Spinal cord (tissue), 10 donors: ENCODE measurements at places on chromosomes 16 and 17. TPM values are rescaled to one million over a fixed set of nuclear protein-coding genes. Genes with fewer than 3 reads are reported as not detected.

DNA sequence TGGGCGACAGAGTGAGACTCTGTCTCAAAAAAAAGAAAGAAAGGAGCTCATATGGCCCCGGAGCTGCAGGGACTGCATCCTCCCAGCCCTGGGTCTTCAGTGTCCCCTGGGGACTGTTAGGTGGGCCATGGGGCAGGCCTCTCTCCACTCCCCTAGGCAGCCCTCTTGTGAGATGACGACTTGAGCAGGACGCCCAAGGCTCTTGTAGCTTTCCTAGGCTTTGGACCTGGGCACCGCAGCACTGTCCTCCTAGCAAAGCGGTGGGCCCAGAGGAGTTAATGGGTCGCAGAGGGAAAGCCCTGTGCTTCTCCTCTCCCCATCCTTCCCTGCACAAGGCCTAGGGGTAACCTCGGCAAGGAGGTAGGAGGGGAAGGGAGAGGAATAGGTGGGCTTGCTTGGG is 202.2 kb downstream of the NTN1 start:
- DNase-seq = no peak

DNA sequence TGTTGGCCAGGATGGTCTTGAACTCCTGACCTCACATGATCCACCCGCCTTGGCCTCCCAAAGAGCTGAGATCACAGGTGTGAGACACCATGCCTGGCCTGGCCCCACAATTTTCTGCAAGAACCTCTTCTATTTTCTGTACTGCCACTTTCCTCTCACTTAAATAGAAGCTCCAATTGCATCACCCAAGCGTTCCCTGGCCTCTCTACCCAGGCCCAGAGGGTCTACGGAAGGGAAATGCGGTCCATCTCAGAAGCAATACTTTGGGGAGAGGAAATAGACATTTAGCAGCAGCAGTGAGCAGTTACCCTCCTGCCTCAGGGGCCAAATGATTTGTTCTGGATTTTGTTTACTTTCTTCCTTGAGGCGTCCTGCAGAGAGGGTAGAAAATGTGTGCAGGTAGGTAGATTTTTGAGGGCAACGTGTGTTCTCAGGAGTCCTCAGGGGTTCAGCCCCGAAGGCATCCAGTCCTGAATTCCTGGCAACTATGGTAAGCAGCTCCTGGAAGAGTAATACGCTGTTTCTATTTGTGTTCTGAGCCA is 11.0 kb downstream of the SLC6A4 start:
- no peak for DNase-seq

GRCh38 chr17:6596941-6597340 is 40.6 kb upstream of the PITPNM3 start:
- no peak for DNase-seq

- DNase-seq = no peak
These were observed 70.6 kb downstream of the TMC6 start for GRCh38 chr17:78058001-78058400.

GRCh38 chr16:66188917-66189725 is 177.4 kb upstream of the CDH5 start:
- peak; percentile 84 for DNase-seq

DNA sequence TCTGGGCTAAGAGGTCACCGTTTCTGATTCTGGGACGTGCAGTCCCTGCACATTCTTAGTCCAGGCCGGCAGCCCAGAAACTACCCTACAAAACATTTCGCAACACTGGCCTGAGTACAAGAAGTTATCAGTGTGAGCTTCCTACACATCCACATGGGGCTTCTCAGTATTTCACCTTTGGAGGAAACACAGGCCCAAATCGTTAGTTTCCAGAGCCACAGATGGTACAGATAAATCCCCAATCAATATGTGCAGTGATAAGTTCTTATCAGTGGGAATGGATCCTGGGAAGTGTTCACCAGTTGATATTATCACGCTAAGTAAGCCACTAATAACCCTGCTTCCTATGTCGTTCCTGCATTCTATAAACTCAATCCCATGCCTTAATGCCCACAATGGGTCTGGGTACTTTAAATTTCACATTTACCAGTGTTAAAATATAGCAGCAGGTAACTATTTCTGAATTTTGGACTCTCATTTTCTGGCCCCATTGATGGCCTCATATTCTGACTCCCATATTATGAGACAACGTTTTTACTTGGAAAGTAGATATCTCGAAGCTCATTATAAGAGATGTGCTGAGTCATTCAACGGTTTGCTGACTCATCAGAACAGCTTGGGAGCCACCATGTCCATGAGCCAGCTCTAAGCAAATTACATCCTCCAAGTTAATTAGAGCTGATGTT is 370.2 kb upstream of the MAF start:
- no peak for DNase-seq

DNA sequence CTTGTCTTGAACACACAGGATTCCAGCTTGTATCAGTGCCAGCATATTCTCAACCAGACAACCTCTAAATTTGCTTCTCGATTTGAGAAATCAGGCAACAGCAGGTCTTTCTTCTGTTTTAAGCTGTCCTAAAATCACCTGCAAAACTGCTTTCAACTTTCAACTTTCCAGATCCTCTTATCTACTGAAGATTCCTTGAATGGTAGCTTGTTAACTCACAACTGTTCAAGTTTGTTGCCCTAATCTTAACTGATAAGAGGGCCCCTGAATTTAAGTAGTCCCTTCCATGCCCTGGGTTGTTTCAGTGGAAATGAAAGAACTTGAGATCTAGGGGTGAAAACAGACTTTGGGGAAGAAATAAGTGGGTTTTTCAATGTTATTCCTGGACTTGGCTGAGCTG is 57.2 kb downstream of the CHD9 start:
- DNase-seq = no peak

- no peak for DNase-seq
These were observed 430.3 kb upstream of the GOT2 start for GRCh38 chr16:59164461-59164860.

- DNase-seq = no peak
These were observed 909 bp upstream of the ARHGAP23 start for GRCh38 chr17:38427160-38427949.

- no peak for DNase-seq
These were observed 123.9 kb downstream of the CPPED1 start for GRCh38 chr16:12679660-12680272.

- DNase-seq = no peak
These were observed 179.0 kb downstream of the HAPSTR1 start for GRCh38 chr16:9270424-9270823.

- no peak for DNase-seq
These were observed 20.4 kb downstream of the VAC14 start for GRCh38 chr16:70780546-70780945.

- no peak for DNase-seq
These were observed 7.0 kb upstream of the NT5C start for GRCh38 chr17:75138519-75138918.

DNA sequence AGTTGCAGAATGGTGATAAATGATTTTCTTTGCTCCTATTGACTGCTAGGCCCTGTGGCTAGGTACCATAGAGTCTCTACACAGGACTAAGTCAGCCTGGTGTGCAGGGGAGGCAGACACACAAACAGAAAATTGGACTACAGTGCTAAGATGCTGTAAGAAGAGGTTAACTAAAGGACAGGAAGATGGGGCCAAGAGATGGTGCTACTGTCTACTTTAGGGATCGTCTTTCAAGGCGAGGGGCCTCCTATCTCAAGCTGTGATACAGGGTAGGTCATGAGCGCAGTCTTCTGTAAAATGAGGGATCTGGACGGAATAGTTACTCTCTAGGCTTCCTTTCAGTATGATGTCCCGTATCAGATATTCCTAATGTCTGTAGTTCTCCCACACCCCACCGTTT is 817 bp downstream of the NME1 start:
- peak; percentile 22 for DNase-seq

DNA sequence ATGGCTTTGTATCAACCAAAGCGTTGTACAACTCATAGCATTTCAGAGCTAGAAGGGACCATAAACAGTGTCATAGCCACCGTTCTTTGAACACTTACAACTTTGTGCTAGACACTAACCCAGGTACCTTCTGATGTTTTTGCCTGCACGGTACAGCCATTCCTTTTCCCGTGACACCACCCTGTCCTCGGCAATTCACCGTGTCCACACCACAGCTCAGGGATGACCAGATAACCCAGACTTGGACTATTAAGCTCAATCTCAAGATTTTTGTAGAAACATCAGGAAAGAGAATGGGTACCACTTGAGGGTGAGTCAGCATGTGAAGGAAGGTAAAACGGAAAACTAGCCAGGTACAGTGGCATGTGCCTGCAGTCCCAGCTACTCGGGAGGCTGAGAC is 9.8 kb upstream of the CBFB start:
- DNase-seq = no peak

DNA sequence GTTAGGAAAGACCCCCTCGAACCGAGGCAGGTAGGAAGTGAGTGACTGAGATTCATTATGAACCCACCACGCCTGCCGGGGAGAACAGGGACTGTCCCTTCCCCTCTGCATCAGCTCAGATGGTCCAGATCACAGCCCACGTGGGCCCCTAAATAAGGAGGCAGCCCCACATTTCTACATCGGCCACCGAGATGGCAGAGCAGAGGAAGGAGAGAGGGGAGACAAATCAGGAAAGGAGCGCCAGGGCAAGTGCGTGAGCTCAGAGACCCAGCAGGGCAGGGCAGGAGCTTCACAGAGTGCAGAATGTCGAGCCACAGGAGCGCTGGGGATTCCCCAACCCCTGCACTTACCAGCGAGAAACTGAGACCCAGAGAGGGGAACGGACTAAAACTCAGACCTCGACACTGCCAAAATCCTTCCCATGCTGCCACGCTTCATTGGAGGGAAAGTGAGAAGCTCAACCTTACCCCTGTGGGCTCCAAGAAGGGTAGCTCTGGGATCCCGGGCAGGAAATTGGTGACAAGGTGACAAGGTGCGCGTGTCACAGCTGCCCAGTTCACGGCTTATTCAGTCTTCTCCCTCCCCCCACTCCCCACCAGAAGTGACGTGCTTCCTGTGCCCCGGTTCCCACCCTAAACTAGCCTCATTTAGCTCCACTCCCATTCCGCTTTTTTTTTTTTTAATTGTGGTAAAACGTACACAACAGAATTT is at the start of gene ICAM2:
Gene ICAM2, minus strand, starts transcription at position 578 of the 711 bp plus-strand sequence. CDS start 13,942 bp downstream, outside the sequence.
- DNase-seq = no peak

DNA sequence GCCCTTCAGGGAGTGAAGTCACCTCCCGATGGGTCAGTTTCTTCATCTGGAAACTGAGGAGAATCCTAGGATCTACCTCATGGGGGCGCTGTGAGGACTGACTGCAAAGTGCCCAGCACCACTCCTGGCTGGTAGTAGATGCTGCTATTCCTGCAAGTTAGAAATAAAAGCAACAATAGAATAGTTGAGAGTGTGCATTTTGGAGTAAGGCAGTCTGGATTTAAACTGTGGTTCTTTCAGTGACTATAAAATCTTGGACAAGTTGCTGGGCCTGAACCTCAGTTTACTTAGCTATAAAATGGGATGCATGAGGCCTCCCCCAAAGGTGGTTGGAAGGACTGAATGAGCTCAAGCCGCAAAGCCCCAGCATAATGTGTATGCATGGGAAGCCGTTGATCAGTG is 70.6 kb downstream of the CYB5B start:
- DNase-seq = no peak

- DNase-seq = no peak
These were observed 351.8 kb upstream of the CDH11 start for GRCh38 chr16:65473699-65474098.

DNA sequence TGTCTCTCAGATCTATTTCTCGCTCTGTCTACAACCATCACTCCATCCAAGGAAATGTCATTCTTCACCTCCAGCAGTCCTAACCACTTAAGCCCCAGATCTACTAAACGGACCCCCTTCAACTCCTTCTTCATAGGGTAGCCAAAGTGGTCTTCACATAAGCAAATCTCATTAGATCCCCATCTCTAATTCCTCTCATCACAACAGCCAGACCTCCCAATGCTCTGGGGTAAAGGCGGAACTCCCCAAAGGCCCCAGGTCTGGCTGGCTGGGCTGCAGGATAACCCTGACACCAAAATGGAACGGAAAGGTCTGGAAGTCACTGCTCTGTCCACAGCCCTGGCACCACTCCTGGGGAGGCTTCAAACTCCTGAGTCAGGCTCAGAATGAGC is 11.1 kb downstream of the ST3GAL2 start:
- no peak for DNase-seq

- DNase-seq = no peak
These were observed 28.6 kb upstream of the WSB1 start for GRCh38 chr17:27265333-27265732.

DNA sequence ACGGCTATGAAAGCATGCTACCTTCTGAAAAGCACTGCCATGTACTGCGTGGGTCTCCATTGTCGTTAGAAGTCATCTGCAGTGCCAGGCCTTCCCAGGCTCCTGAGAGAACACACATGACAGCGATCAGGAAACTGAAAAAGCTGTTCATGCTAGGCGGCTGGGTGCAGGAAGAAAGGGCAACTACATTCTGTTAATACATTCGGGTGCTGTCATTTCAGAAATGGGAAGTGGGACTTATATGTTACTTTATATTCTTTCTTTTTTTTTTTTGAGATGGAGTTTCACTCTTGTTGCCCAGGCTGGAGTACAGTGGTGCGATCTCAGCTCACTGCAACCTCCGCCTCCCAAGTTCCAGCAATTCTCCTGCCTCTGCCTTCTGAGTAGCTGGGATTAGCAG is 19.9 kb downstream of the CFAP20 start:
- DNase-seq = no peak

GRCh38 chr16:10256784-10257641 is 74.8 kb upstream of the GRIN2A start:
- DNase-seq = peak; percentile 34

- no peak for DNase-seq
These were observed 595.9 kb downstream of the WWOX start for GRCh38 chr16:78695391-78695790.

GRCh38 chr16:55154262-55154661 is 169.7 kb upstream of the IRX6 start:
- DNase-seq = no peak

DNA sequence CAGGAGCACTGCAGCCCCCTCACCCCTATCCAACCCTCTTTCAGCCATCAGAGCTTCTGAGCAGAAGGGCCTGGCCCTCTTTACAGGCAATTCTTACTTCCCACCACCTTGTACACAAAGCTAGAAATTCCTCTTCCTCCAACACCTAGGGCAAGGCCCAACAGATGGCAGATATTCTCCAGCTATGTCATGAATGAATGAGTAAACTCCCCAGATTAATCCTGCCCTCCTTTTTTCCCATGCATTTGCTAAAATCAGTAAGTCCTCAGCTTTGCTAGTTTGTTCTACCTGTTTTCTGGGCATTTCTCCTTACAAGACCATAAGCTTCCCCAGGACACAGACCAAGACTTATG is 20.4 kb upstream of the MRPS23 start:
- DNase-seq = no peak

Gene TMC5
- polyA plus RNA-seq = 0.38 TPM

Gene SLC5A10
- polyA plus RNA-seq = 0.13 TPM

Gene TAT
- 0.26 TPM for polyA plus RNA-seq

Gene SLC16A5
- polyA plus RNA-seq = 7.9 TPM

Gene ITGB4
- polyA plus RNA-seq = 57.9 TPM

Gene AOC2
- polyA plus RNA-seq = 3.3 TPM

Gene CPHXL2
- 0.47 TPM for polyA plus RNA-seq

Gene MMP2
- polyA plus RNA-seq = 130 TPM

Gene ADGRG3
- 0.22 TPM for polyA plus RNA-seq

Gene KRT9
- polyA plus RNA-seq = not detected

Gene HOXB1
- 0.32 TPM for polyA plus RNA-seq

Gene AXIN2
- polyA plus RNA-seq = 32.1 TPM

Gene MPO
- 3.5 TPM for polyA plus RNA-seq

Gene WDR59
- polyA plus RNA-seq = 78.2 TPM

Gene TMEM88
- 12.1 TPM for polyA plus RNA-seq

Gene KRT27
- polyA plus RNA-seq = not detected
